Occipital lobe (tissue), 3 donors: ENCODE measurements at places on chromosomes 11 and 22. TPM values are rescaled to one million over a fixed set of nuclear protein-coding genes. Genes with fewer than 3 reads are reported as not detected.

The KDM4D gene
- total RNA-seq = 1.9 TPM

DNA sequence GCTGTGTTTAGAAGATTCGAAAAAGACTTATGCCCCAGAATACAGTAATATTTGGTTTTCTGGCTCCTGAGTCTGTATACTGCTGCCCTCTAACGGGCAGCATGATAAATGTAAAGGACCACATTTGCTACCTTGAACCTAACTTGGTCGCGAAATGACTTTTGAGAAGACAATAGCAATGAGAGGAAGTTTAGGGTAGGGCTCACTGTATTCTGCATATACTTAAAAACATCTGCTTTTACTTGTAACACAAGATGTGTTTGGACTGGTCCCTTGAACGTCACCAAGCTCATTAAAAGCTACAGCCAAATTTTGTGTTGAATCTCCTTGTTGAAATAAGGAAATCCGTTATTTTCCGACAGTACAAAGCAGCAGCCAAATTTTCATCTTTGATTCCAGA, 309.1 kb downstream of the SWAP70 start:
- DNase-seq = no peak

DNA sequence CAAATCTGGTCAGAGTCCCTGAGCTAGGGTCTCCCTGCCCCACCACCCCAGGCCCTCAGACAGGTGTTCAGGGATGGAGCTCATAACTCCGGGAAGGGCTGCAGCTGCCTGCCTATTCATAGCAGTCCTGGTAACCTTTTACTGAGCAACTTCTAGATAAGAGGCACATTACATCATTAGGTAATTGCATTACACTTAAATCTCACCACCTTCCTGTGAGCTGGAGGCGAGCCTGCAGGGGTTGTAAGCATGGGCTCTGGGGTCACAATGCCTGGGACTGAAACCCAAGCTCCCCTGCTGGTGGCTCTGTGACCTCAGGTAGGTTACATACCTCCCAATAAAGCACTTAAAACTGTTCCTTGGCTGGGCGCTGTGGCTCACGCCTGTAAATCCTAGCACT, 22.5 kb downstream of the TP53I11 start:
- DNase-seq = no peak

The C11orf86 gene
- not detected for total RNA-seq

The MICAL2 gene
- total RNA-seq = 28.2 TPM

DNA sequence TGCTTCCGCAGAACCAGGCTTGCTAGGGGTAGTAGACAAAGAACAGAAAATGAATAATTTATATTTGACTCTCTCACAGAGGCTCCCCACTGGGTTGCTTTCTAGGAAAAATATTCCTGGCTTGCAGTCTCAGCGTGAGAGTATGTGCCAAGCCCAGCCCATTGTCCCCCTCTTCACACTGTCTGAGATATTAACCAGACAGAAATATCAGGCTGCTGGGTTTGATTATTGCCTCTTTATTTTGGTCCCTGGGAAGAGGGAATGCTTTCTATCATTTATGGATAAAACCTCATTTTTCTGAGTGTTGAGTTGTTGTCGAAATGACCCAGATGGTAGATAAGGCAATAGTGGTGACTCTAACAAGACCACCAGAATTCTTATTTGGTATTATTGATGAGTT, 367.9 kb downstream of the METTL15 start:
- no peak for DNase-seq

DNA sequence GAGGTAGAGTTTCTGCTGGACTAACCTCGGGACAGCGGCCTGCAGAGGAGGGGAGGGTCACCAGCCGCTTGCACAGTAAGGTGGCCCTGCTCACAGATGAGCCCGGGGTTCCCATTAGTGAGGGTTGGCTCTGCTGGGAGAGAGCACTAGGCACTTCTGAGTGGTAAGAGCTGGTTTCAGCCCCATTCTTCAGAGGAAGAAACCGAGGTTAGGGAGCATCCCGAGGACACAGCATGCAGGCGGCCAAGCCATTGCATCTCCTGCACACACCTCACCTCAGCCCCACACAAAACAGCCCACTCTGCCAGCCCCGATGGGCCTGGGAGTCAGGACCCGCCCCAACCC, 99.3 kb downstream of the MED15 start:
- no peak for DNase-seq
